ENCODE measurements at places on chromosomes 12 and 14. TPM values are rescaled to one million over a fixed set of nuclear protein-coding genes. Genes with fewer than 3 reads are reported as not detected.

The IL22 gene
- 8.4 TPM for total RNA-seq

The ACOT4 gene
- 3.1 TPM for total RNA-seq

The IFNG-AS1 gene
- 1.9 TPM for total RNA-seq

DNA sequence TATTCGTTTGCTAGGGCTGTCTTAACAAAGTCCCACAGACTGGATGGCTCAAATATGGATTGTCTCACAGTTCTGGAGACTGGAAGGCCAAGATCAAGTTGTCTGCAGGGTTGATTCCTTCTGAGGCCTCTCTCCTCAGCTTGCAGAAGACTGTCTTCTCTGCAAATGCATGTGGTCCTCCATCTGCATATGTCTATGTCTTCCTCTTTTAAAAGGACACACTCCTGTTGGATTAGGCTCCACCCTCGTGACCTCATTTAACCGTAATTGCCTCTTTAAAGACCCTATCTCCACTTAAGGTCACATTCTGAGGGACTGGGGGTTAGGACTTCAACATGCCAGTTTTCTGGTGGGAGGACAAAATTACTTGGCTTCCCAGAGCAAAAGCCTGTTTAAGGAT lies 123.3 kb downstream of the SLC38A6 start:
- DNase-seq = no peak

GRCh38 chr12:25071366-25071765 lies 122.5 kb upstream of the BCAT1 start:
- DNase-seq = no peak

GRCh38 chr14:62462988-62463387 lies 582.3 kb downstream of the KCNH5 start:
- DNase-seq = no peak

DNA sequence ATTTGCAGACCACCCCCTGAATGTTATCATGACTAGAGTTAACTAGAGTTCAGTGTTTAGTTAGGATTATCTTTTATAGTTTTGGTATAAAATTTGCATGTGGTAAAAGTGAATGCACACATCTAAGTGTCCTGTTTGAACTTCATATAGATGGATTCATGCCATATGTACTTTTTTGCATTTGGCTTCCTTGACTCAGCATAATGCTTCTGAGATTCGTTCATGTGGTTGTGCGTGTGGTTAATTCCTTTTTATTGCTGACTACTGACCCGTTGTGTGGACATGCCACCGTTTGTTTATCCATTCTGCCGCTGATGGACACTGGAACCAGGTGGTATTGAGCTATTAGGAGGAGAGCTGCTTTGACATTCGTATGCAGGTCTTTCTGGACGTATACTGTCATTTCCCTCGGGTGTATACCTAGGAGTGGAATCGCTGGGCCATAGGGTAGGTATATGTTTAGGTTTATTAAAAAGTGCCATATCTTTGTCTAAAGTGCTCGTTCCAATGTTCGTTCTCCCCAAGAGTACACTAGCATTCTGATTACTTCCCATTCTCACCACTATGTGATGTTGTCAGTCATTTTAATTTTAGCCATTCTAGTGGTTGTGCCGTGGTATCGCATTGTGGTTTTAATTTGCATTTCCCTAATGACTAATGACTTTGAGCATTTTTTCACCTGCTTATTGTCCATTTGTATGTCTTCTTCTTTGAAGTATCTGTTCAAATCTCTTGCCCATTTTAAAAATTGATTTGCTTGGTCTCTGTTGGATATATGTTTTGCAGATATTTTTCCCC lies 37.7 kb downstream of the RIN3 start:
- DNase-seq = no peak

Measured in activated naive CD4-positive, alpha-beta T cell treated with anti-CD3 and anti-CD28 coated beads, Interleukin-2, amount 50 U/mL, for 72 hours (primary cell).